Suppressor macrophage treated with lipopolysaccharide for 4 hours (primary cell): ENCODE measurements at places on chromosomes 16 and 17.

DNA sequence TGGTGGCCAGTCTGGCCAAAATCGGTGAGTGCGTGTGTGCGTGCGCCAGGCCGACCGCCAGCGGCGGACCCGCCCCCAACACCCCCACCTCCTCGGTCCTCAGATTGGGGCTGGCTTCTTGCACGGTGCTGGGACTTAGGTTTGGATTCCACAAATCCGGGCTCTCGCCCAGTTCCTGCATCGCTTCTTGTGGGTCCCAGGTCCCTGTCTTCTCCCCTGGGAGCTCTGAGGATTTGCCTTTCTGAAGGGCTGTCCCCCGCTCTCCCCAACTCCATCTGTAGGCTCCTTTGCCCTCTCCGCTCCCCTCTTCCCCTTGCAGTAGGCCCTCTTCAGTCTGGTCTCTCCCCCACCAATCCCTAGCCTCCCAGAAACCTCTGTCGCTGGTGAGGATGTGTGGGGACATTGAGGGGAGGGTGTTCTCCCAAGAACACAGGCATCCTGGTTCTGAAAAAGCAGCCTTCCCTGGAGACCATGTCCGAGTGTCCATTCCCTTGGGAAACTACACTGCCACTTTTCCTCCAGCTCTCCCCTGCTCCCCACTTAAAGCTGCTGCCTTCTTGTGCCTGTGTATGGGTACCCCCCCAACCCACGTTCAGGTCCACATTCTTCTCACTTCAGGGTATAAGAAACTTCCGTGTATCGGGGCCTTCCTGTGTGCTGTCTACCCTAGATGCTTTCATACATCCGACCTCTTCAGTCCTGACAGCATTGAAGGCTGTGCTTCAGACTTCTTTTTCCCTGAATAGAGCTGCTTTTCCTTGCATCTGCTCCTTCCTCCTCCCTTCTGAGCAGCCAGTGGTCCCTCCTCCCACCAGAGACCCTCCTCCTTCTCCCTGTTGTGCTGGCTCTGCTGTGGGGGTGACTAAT, 632 bp downstream of the SLC9A5 start:
- no peak for DNase-seq

GRCh38 chr17:42640121-42640520, 19.0 kb upstream of the TUBG2 start:
- DNase-seq = no peak

GRCh38 chr17:77071925-77072490, 68.8 kb upstream of the SEC14L1 start:
- DNase-seq = no peak

GRCh38 chr16:51540259-51540658, 389.2 kb upstream of the SALL1 start:
- DNase-seq = no peak

DNA sequence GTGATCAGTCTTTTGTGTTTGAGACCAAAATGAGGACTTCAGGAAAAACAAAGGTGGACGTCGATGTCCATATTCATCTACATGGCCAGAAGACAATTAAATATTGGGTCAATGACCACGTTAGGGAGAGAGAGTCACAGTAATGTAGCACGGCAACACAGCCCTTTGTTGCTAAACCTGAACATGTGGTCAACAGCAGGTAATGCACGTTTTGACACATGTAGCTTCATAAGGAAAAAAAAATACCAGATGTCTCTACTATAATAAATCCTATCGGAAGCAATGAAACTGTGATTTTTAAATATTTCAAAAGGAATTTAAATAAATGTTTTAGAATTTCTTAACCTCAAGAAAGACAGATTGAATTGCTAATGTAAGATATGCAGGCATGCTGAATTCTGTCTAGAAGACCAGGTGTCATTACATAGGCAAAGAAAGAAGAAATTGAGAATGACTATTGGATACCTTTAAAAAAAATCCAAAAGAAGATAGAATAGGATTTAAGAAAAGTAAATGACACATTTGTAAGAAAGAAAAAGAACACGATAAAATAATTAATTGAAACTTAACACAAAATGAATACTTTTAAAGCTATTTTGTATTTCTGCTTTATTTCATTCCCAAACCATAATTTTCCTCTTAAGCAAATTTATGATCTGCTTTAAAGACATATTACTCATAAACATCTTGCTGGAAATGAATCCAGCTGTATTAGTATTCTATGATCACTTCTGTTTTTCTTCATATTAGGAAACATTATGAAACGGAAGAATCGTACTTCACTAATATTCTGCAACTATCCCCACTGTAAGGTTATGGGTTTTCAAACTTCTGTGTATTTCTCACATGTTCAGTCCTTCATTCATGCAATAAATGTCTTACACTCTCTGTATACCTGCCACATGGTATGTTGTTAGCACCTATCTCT, 30.1 kb downstream of the ABCA8 start:
- peak; percentile 52 for DNase-seq

GRCh38 chr16:68884861-68885720, 41.8 kb downstream of the TANGO6 start:
- DNase-seq = no peak
